ENCODE measurements at places on chromosomes 2 and 18.

DNA sequence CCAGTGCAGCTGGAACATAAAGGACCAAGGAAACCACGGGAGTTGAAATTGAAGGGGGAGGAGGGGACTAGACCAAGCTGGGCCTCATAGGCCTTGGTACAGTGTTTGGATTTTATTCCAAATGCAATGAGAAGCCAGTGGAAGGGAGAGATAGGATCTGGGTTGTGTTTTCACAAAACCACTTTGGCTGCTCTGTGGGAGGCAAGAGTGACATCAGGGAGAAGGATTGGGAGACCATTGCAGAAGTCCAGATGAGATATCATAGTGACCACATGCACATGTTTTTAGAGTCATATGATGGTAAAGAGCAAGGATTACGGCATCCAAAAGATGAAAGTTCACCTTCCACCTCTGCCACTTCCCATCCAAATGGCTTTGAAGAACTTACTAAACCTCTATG is 210.2 kb downstream of the PAX3 start:
- DNase-seq: no peak

DNA sequence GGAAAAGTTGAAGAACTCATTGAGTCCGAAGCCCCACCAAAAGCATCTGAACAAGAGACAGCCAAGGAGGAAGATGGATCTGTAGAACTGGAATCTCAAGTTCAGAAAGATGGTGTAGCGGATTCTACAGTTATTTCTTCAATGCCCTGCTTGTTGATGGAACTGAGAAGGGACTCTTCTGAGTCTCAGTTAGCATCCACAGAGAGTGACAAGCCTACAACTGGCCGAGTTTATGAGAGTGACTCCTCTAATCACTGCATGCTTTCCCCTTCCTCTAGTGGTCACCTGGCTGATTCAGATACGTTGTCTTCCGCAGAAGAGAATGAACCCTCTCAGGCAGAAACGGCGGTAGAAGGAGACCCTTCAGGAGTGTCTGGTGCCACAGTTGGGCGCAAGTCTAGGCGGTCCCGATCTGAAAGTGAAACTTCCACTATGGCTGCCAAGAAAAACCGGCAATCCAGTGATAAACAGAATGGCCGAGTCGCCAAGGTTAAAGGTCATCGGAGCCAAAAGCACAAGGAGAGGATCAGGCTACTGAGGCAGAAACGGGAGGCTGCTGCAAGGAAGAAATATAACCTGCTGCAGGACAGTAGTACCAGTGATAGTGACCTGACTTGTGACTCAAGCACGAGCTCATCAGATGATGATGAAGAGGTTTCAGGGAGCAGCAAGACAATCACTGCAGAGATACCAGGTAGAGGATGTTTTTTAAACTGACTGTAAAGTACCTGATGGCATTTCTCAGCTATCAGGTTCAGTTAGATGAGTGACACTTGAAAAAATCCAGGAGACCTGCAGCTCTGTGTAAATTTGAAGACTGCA is 111.9 kb downstream of the HAUS1 start:
- no peak for DNase-seq

- DNase-seq: no peak
Measured at GRCh38 chr18:71079606-71080005, 790.8 kb downstream of the SOCS6 start.

GRCh38 chr2:118530976-118531375 is 316.5 kb downstream of the EN1 start:
- DNase-seq: no peak

DNA sequence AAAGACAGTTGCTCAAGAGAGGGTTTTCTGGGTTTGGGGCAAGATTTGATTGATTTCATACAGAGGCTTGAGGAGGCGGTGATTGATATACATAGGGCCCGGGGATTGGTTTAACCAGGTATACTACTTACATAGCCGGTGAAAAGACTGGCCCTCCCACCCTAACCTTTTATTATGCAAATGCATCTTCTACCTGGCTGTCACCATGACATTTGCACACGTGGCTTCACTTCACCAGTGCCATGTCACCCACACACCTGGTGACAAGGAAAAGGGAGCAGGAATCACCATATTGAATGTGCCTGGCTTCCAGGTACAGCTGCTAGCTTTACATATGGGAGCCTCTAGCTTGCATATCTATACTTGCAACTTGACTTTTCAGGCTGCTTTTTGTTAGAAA is 9.7 kb downstream of the ERMN start:
- no peak for DNase-seq

- DNase-seq: no peak
Measured at GRCh38 chr18:49048396-49049020, 97.7 kb upstream of the SMAD7 start.

- DNase-seq: no peak
Measured at GRCh38 chr2:168626096-168626495, 170.0 kb downstream of the CERS6 start.

- no peak for DNase-seq
Measured at GRCh38 chr2:1677821-1678165, 66.5 kb downstream of the PXDN start.

DNA sequence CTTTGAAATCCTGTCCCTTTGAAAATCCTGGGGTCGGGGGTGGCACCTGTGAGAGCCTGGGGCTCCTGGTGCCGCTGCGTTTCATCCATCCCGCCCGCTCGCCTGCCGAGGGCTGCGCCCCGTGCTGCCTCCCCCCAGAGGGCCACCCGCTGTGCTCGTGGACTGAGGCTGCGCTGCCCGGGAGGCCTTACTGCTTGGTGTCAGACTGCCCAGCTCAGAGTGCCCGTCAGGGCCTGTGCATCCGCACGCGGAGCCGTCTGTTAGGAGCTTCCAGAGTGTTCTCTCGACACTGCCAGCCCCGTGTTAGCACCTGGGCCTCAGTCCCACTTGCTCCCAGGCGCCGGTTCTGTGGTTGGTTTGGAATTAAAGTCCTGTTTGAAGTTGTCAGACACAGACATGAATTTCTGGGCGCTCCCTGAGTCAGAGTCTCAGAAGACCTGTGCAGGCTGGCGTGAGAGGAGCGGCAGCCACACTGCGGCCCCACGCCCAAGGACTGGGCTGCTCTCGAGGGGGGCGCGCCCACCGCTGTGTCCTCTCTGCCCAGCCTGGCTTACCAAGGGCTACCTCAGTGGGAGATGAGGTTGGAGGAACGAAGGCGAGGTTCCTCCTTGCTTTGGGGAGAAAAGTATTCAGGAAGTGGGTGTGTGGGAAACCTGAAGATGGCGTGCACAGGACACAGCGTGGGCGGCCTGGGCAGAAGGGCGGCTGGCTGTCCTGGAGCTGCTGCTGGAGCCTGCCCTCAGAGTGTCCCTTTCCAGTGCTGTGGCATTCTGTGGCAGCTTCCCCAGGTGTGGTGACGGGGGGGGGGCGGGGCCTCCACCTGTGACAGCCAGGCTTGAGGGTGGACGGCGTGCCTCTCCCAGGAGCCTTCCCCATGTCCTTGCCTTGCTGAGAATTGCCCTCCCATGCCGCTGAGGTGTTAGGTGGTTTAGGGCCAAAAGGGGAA is 14.1 kb downstream of the DTYMK start:
- no peak for DNase-seq

DNA sequence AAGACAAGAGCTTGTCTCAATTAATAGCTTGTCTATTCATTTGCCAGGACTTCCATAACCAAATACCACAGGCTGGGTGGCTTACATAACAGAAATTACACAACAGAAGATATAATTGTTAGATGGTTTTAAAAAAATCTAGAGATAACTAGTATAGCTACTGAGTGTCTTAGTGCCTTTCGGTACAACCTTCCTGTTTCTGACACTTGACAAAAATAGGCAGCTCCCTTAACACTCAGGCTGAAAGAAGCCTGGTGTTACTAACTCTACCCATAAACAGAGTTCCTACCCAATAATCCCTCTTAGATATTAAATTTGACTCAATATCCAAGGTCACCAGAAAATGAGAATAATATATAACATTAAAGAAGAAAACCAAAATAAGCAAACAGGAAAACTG is 129.7 kb downstream of the BARD1 start:
- no peak for DNase-seq

GRCh38 chr2:95323347-95324155 is 26.4 kb downstream of the KCNIP3 start:
- DNase-seq: no peak

DNA sequence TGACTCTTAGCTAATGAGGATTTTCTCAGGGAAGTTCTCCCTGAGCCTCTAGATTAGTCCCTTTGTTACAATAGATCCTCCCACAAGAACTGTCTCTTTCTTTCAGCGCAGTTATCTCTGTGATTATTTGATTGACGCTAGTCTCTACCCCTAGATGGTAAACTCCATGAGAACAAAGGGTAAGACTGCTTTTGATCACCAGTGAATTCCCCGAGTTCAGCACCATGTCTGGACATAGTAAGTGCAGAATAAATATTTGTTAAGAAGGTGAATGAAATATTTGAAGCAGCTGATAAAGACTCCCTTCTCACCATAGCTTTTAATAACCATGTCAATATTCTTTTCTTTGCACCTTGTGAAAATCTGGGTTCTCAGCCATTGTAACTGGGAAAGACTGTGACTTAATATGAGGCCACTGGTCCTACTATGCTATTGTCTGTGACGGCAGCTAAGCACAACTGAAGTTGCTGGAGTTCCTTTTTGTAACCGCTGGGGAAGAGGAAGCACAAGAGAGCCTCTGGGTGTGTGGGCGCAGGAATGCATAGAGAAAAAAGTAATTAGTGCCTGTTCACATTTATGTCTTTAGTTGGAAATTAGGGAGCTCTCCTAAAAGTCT is 214.7 kb downstream of the TGIF1 start:
- DNase-seq: no peak

DNA sequence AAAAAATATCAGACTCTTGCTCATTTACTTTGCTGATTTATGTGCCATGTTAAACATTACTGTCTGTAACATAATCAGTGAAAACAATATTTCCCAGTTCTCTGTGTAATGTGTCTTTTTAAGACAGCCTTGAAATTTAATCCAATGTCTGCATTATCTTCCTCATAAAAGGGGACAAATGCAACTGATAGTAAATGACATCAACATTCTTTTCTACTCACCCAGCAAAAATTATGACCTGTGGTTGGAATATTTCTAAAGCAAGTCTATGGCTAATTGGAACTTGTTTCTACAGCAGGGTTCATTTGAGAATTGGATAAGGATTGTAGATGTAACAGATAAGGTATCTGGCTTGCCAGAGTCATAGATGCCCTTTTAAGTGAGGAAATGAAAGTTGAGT is 34.8 kb downstream of the C1D start:
- no peak for DNase-seq

DNA sequence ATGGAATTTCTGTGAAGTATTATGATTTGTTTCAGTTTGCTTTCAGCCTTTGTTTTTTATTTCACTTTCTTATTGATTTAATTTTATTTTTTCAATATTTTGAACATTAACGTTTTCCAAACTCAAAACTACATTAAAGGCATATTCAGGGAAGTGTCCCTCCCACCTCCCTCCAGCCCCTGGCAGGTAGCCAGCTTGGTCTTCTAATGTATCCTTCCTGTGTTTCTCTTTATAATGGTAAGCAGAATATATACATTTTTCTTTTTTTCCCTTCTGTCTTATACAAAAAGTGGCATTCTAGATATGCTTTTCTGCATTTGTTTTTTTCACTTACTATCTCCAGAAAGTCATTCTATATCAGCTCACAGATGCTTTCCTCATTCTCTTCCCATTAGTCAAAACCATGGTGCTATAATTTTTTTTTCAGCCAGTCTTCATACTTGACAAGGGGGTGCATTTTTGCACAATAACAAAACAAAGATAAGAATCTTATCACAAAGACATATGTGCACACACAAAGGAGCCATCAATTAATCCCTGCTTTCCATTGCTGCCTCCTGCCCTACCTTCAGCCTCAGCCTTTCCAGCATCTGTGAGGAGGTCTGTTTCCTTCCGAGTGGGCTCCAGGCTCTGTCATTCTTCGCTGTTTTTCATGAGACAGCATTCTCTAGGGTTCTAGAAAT is 33.7 kb upstream of the TMEM177 start:
- no peak for DNase-seq

GRCh38 chr18:55003695-55004094 is 44.4 kb upstream of the CCDC68 start:
- no peak for DNase-seq

DNA sequence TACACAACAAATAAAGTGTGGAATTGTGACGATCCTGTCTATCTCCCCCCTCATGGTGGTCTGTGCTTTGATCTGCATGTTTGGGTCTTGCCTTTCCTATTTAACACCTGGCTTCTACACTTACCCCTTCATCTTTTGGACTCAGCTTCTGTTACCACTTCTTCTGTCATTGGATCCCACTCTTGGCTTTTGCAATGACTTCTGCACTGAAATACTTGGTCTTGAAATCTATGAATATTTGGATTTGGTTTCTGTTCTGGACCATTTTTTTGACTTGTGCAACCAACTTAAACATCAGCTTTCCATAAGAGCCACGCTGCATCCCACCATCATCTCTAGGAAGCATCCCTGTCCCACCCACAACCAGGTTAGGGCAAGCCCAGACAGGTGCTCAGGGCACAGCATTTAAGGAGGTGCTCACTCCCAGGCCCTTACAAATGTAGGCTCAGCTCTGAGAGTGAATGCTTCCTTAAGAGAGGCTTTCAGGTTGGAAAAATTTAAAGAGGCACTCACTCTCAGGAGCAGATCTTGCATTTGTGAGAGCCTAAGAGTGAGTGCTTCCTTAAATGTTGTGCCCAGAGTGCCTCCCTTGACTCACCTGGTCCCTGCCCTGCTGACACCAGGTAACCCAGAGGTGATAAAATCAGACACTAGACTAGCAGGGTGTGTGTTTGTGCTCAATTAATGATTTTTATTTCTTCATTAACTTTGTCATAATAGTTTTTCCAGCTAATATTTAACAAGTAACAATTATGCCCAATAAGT is 124.5 kb upstream of the SH3BP4 start:
- DNase-seq: no peak

- DNase-seq: peak; percentile 86
Measured at GRCh38 chr2:25279091-25279651, 62.6 kb downstream of the DNMT3A start.

DNA sequence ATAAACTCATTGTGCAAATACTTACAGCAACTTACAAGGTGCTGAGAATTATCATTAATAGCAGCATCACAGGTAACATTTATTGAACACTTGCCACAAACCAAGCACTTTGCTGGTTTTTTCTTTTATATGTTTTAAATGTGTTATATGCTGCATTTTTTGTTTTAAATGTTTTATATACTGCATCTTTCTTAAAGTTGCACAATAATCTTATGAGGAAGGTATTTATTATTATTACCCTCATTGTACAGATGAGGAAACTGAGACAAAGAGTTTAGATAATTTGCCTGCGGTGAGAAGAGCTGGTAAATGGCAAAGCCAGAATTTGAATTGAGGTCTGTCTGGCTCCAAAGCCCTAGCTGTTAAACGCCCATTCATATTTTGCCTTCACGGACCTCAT is 52.2 kb upstream of the RIOK3 start:
- DNase-seq: no peak

Measured in GM20000 (cell line).